Trophoblast cell (in vitro differentiated cells and primary cell): ENCODE measurements at places on chromosomes 2 and 18.

DNA sequence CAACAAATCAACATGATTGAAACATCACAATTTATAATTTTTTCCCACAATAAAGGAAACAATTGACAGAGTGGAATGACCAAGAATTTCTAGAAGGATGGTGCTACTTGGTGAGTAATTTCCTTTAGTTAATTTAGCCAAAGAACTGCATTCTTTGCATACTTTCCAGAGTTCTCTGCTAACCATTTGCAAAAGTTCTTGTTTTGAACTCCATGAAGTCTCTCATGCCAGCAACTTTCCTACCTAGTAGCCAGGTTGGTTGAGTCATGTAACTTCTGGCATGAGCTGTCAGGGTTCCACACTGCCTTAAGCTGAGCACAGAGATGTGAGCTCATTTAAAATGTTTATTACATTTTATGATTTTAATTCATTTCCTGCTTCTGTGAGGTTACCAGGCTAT, 539.6 kb downstream of the PID1 start:
- no peak for DNase-seq
- H3K36me3 ChIP-seq = no peaks in the 10 kb centered on the region

DNA sequence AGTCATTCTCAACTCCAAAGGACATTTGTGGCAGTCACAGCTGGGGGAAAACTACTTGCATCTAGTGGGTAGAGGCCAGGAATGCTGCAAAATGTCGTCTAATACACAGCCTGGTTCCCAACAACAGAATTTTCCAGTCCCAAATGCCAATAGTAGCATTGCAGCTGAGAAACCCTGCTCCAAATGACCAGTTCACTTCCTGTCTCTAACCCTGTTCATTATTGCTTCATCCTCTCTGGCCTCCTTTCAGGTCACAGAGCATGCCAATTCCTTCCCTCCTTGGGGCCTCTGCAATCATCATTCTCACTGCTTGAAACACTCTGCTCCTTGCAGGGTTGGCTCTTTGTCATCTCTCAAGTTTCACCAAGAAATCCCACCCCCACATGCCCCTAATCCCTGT, 139.1 kb downstream of the IRS1 start:
- peaks cover 5% of the 10 kb centered on the region for H3K4me1 ChIP-seq
- no peak overlapping the region for H3K4me3 ChIP-seq
- H3K27me3 ChIP-seq = no peaks in the 10 kb centered on the region
- no peaks in the 10 kb centered on the region for H3K36me3 ChIP-seq
- no peak overlapping the region for H3K27ac ChIP-seq
- no peak for DNase-seq

GRCh38 chr18:13416848-13417247, 198.3 kb downstream of the LDLRAD4 start:
- no peaks in the 10 kb centered on the region for H3K27me3 ChIP-seq
- H3K4me3 ChIP-seq = no peak overlapping the region
- H3K27ac ChIP-seq = no peak overlapping the region
- H3K4me1 ChIP-seq = no peaks in the 10 kb centered on the region
- no peaks in the 10 kb centered on the region for H3K36me3 ChIP-seq
- no peak for DNase-seq

GRCh38 chr2:180670302-180671003, 310.0 kb upstream of the UBE2E3 start:
- no peaks in the 10 kb centered on the region for H3K27me3 ChIP-seq
- H3K27ac ChIP-seq = no peak overlapping the region

DNA sequence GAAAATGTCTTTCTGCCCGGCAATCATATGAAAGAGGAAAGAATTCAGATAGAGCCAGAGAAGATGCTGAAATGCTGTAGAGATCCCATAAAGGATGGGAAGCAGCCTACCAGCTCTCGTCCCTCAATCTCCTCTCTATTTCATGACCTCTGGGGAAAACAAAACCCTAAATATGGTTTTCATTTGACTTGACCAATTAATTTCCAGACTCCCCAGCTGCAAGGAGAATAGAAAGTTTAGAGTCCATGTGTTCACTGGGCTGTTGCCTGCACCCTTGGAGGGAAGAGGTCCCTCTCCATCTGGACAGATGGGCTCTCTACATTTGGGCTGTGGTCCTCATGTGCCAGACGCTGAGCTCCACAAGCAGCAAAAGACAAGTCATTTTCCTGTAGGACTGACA, 40.6 kb downstream of the CAPN13 start:
- no peaks in the 10 kb centered on the region for H3K36me3 ChIP-seq
- no peak for DNase-seq
- H3K4me3 ChIP-seq = no peak overlapping the region
- no peaks in the 10 kb centered on the region for H3K27me3 ChIP-seq

DNA sequence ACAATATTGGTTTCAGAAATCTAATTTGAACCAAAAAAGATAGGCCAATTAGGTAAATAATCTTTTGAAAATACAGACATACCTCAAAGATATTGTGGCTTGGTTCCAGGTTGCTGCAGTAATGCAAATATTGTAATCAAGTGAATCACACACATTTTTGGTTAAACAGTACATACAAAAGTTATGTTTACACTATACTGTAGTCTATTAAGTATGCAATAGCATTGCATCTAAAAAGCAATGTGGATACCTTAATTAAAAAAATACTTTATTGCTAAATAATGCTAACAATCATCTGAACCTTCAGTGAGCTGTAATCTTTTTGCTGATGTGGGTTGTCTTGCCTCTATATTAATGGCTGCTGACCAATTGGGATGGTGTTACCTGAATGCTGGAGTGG, 67.3 kb downstream of the KYNU start:
- H3K36me3 ChIP-seq = no peaks in the 10 kb centered on the region
- no peak overlapping the region for H3K4me3 ChIP-seq
- no peaks in the 10 kb centered on the region for H3K27me3 ChIP-seq
- H3K4me1 ChIP-seq = peaks cover 2% of the 10 kb centered on the region

GRCh38 chr18:49021076-49021432, 70.3 kb upstream of the SMAD7 start:
- H3K27ac ChIP-seq = peak overlapping the region; percentile 61
- peaks cover 51% of the 10 kb centered on the region for H3K4me1 ChIP-seq
- no peak overlapping the region for H3K4me3 ChIP-seq
- no peak for DNase-seq
- no peaks in the 10 kb centered on the region for H3K36me3 ChIP-seq

- H3K4me1 ChIP-seq = peaks cover 12% of the 10 kb centered on the region
- H3K27ac ChIP-seq = peak overlapping the region; percentile 64
- H3K27me3 ChIP-seq = no peaks in the 10 kb centered on the region
- H3K4me3 ChIP-seq = no peak overlapping the region
- H3K36me3 ChIP-seq = no peaks in the 10 kb centered on the region
- peak; percentile 90 for DNase-seq
Observed at GRCh38 chr2:228827056-228827700, 443.9 kb downstream of the PID1 start.

GRCh38 chr2:186592137-186592875, 2.5 kb downstream of the ITGAV start:
- peak overlapping the region; percentile 61 for H3K4me3 ChIP-seq
- H3K27me3 ChIP-seq = no peaks in the 10 kb centered on the region
- no peak overlapping the region for H3K27ac ChIP-seq
- DNase-seq = peak; percentile 1
- H3K36me3 ChIP-seq = no peaks in the 10 kb centered on the region

DNA sequence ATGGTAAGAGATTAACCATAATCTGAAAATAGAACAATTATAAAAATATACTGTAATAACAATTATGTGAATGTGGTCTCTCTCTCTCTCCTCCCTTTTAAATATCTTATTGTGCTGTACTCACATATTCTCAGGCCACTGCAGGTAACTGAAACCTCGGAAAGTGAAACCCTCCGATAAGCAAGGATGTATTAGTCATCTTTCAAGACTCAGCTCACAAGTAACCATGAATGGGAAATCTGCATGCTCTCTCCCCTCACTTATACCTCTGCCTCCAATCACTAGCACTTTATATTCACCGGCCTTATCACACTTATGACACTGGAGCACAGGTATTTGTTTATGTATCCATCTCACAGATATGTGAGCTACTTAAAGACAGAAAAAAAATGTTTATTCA, 139.7 kb downstream of the LRP2 start:
- H3K36me3 ChIP-seq = no peaks in the 10 kb centered on the region
- no peak overlapping the region for H3K4me3 ChIP-seq
- no peak for DNase-seq

GRCh38 chr18:49862656-49863385, 49.5 kb upstream of the ACAA2 start:
- H3K36me3 ChIP-seq = no peaks in the 10 kb centered on the region
- no peaks in the 10 kb centered on the region for H3K27me3 ChIP-seq
- peaks cover 3% of the 10 kb centered on the region for H3K4me1 ChIP-seq
- no peak overlapping the region for H3K27ac ChIP-seq

DNA sequence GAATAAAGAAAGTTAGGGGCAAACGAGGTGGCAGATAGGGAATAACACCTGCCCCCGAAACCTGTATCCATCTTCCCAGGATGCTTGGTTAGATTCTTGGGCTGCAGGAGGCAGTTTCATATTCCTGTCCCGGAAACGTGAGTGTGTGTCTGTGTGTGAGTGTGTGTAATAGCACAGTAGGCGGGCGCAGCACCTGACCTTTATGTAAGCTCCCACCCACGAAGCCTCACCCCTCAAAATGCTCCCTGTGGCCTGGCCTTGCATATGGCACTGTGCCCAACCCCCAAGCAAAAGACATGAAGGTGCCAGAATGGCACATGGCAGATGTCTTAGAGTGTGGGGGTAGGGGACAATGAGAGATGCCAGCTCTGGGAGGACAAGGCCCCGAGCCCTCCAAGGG, 48.9 kb downstream of the EFR3B start:
- H3K4me3 ChIP-seq = no peak overlapping the region
- no peaks in the 10 kb centered on the region for H3K36me3 ChIP-seq
- no peak for DNase-seq
- no peaks in the 10 kb centered on the region for H3K27me3 ChIP-seq
- H3K27ac ChIP-seq = no peak overlapping the region
- no peaks in the 10 kb centered on the region for H3K4me1 ChIP-seq

DNA sequence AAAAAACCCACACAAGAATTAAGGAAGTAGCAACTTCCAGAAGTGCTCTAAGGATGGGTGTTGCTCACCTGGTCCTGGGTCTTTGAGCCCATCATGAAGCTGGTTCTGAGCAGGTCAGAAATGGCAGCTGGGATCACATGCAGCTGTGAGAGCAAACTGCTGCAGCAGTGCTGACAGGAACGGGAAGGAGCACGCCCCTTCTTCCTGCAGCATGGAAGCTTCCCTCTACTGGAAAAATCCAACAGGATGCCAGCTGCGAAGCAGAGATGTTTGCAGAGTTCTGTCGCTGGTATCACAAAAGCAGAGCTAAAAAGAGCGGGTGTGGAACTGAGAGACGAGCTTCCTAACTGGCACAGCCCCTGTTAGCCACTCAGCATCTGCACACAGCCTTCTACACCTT, 33.7 kb downstream of the EIF4E2 start:
- no peak for DNase-seq
- peaks cover 2% of the 10 kb centered on the region for H3K4me1 ChIP-seq
- H3K27ac ChIP-seq = no peak overlapping the region
- no peaks in the 10 kb centered on the region for H3K27me3 ChIP-seq
- peaks cover 13% of the 10 kb centered on the region for H3K36me3 ChIP-seq
